Natural killer cell (primary cell): ENCODE measurements at places on chromosomes 6 and 20.
A peak's percentile ranks its signal among the peaks of the same experiment; 100 is the strongest.

DNA sequence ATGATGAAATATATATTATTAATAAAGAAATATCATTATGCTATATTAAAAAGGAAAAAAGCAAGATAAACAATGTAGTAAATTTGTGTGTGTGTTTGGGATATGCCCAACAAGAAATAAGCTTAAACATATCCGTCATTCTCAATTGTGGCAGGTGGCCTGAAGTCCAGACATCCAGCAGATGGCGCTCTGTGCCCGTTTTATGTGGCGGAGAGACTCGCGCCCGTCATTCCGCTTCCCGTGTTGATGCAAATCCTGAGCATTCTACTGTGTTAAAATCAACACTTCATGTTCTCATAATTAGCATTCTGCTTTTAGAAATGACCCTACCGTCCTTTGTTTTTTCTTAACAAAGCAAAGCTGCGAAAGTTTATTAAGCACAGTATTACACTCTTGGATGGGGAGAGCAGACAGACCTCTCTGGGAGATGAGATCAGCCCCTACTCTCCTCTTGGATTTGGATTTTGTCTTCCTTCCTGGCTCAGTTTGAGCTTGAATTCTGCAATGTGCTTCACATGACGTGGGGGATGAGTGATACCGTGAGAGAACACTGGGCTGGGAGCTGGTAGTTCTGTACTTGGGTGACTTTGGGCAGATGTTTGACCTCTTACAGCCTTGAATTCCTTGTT lies 125.8 kb downstream of the MCHR2 start:
- DNase-seq: peak; percentile 28

DNA sequence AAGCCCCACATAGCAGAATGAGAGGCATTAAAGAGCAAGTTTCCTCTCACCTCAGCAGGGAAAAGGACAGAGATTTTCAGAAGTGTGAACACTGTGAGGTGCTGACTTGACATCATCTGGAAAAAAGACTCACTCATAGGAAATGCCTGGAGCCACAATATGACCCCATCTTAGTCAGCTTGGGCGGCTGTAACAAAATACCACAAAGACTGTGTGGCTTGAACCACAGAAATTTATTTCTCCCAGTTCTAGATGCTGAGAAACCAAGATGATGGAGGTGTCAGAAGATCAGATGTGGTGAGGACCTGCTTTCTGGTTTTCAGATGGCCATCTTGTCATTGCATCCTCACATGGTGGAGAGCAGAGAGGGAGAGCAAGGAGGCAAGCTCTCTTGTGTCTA lies 253.1 kb downstream of the ADGB start:
- DNase-seq: peak; percentile 13

DNA sequence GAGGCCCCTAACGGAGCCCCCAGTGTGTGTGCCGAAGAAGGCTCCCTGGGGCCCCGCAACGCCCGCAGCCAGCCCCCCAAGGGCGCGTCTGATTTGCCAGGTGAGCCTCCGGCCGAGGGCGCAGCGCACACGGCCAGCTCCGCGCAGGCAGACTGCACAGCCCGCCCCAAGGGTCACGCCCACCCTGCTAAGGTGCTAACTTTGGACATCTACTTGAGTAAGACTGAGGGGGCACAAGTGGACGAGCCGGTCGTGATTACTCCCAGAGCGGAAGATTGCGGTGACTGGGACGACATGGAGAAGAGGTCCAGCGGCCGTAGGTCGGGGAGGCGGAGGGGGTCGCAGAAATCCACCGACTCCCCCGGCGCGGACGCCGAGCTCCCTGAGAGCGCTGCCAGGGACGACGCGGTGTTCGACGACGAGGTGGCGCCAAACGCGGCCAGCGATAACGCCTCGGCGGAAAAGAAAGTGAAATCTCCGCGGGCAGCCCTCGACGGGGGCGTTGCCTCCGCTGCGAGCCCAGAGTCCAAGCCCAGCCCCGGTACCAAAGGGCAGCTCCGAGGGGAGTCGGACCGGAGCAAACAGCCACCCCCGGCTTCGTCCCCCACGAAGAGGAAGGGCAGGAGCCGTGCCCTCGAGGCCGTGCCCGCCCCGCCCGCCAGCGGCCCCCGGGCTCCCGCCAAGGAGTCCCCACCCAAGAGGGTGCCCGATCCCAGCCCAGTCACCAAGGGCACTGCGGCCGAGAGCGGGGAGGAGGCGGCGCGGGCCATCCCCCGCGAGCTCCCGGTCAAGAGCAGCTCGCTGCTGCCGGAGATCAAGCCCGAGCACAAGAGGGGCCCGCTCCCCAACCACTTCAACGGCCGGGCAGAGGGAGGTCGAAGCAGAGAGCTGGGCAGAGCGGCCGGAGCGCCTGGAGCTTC lies 117.0 kb downstream of the RTN4IP1 start:
- DNase-seq: peak; percentile 77

GRCh38 chr6:167349631-167350274 lies 24.9 kb downstream of the TTLL2 start:
- DNase-seq: no peak

- no peak for DNase-seq
Measured at GRCh38 chr6:43890197-43891062, 120.4 kb downstream of the VEGFA start.

- no peak for DNase-seq
Measured at GRCh38 chr20:45346851-45347250, 1.4 kb downstream of the SDC4 start.

DNA sequence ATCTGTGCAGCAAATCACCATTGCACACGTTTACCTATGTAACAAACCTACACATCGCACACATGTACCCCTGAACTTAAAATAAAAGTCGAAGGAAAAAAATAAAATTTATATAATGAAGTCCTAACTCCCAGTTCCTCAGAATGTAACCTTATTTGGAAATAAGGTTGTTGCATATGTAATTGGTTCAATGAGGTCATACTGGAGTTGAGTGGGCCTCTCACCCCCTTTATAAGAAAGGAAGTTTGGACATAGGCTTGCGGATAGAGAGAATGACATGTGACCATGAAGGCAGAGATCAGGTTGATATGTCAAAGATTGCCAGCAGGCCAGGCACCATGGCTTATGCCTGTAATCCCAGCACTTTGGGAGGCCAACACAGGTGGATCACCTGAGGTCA lies 16.1 kb upstream of the ZBTB22 start:
- DNase-seq: no peak
